Stimulated activated CD8-positive, alpha-beta memory T cell treated with anti-CD3 and anti-CD28 coated beads, Interleukin-4, amount 100 ng/mL, for 4 hours (primary cell): ENCODE measurements at places on chromosomes 13 and 19.

DNA sequence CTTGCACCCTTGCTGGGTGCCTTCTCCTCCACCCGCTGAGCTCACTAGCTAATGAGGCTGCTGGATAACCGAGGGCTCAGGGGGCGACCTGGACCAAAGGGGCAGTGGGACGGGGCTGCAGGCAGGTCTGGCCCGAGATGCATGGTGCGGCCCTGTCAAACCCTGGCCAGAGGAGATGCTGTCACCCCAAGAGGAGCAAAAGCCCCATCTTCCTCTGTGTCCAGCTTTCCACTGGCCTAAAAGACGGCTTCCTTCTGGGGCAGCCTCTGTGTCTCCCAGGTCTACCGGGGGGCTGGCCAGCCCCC is 261.8 kb downstream of the TBC1D4 start:
- DNase-seq: no peak

GRCh38 chr13:59178344-59178743 is 985.4 kb downstream of the DIAPH3 start:
- no peak for DNase-seq

- DNase-seq: no peak
These were observed 39.1 kb downstream of the TRPM4 start for GRCh38 chr19:49196527-49197240.

GRCh38 chr13:91295712-91296410 is 51.6 kb upstream of the MIR17HG start:
- DNase-seq: no peak
